ENCODE measurements at places on chromosomes 6 and 20. TPM values are rescaled to one million over a fixed set of nuclear protein-coding genes. Genes with fewer than 3 reads are reported as not detected.
A peak's percentile ranks its signal among the peaks of the same experiment; 100 is the strongest.

DNA sequence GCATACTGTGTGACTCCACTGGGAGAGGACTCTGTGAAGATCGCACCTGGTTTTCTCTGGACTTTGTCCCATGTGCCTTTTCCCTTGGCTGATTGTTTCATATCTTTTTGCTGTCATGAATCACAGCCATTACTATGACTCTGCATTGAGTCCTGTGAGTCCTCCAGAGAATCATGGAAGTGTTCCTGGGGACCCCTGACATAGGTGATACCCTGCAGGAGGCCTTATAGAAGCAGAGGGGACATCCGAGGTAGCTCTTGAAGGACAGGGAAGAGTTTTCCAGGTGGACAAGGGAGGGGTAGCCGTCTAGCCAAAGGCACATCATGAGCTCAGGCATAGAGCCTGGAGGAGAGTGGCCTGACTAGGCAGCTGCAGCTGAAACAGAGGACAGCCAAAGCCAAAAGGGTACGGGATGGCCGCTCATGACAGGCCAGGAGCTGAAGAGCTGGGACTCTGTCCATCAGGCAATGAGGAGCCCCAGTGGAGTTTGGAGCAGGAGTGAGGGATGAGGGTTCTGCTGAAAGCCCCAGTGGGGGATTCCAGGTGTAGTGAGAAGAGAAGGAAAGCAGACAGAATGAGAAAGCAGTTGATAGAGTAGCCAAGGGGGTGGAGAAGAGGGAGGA, 86.6 kb upstream of the TOX2 start:
- no peak overlapping the region for H3K4me3 ChIP-seq
- DNase-seq = no peak
- H3K4me1 ChIP-seq = no peaks in the 10 kb centered on the region
- H3K27ac ChIP-seq = no peak overlapping the region
- no peaks in the 10 kb centered on the region for H3K36me3 ChIP-seq

GRCh38 chr6:39279539-39279938, 34.7 kb downstream of the KCNK17 start:
- peaks cover under 1% of the 10 kb centered on the region for H3K27me3 ChIP-seq
- no peak for DNase-seq
- peaks cover 7% of the 10 kb centered on the region for H3K4me1 ChIP-seq
- H3K4me3 ChIP-seq = no peak overlapping the region
- peak overlapping the region; percentile 21 for H3K27ac ChIP-seq

DNA sequence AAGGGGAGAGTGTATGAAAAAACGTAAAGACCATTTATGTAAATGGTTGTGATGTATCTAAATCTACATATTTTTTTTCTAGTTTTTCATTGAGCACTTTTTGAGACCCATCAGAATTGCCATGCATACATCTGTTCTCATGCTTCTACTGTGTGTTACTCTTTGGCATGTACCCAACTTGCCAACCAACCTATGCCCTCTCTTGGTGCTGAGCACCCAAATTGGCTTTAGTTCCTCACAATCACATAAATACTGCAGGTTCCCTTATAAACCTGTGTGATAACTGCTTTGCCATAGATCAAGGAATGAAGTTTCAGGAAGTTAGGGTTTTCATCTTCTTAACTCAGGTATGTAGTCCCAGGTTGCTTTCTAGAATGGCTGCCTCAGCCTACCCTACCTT, 7.8 kb downstream of the ENPP3 start:
- H3K4me1 ChIP-seq = peaks cover 9% of the 10 kb centered on the region
- H3K36me3 ChIP-seq = no peaks in the 10 kb centered on the region
- no peak overlapping the region for H3K4me3 ChIP-seq

DNA sequence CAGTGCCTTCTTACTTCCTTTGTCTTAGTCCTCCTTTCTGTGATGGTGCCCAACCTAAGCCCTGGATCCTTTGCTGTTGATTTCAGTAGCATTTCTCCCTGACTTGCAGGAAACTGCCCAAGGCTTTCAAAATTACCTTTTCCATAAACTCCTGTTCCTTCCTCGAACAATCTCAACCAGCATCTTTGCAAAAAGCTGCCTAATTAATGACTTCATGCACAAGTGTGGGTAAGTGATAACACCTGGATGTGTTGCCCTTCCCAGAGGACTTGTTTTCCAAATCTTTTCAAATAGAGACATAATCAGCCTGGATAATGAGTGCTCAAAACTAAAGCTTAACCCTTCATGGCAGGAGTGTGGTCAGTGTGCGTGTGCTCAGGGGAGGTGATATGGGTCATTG, 118.0 kb downstream of the PCSK2 start:
- no peak overlapping the region for H3K4me3 ChIP-seq

DNA sequence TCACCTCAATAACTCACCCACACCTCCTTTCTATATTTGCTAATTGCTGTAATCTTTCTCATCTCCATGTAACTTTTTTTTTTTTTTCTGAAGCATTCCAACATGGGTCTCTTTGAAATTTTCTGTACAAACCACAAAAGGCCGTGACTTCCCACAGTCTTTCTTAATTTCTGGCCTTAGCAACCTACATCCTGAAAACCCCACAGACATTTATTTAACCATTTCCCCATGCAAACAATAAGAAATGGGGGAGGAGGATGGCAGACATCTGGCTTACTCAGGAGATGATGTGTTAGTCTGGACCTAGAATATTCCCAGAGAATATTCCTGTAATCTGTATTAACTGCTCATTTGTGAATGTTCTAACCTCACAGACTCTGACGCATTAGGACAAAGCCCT, 57.6 kb downstream of the MEP1A start:
- peaks cover 9% of the 10 kb centered on the region for H3K4me1 ChIP-seq
- no peak for DNase-seq
- H3K36me3 ChIP-seq = no peaks in the 10 kb centered on the region
- H3K4me3 ChIP-seq = no peak overlapping the region
- no peaks in the 10 kb centered on the region for H3K27me3 ChIP-seq
- no peak overlapping the region for H3K27ac ChIP-seq

GRCh38 chr6:142400495-142400894, 98.7 kb downstream of the ADGRG6 start:
- H3K4me3 ChIP-seq = no peak overlapping the region
- no peaks in the 10 kb centered on the region for H3K4me1 ChIP-seq

DNA sequence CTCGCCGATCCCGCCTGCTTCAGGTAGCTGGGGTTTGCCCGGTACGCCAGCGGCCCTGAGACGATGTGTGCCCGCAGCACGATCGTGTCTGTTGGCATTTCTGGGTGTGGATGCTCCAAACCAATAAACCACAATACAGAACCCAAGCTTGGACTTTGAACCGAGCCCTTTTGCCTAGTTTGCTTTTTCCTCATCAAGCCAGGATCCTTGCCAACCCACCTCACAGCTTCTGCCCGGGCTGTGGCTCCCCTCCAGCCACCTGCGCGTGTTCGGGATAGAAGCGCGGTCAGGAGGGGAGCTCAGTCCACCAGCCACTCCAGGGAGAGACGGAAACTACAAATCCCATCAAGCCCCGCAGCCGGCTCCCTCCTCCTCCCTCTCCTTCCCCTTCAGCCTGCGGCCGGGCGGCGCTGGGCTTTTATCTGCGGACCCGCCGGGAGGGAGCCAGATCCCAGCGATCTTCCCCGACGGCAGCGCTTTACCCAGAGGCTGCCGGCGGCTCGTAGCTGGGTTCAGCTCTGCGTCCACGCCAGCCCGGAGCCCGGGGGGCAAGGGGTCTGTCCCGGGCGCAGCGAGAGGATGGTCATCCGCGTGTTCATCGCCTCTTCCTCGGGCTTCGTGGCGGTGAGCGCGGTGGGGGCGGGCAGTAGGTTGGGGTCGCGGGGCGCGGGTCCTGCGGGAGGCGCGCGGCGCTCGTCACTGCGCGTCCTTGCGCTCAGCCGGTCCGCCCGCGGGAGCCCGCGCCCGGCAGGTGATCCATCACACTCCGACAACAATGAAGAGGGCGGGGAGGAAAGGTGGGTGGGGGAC, at the start of gene SH3BGRL2:
TSS of gene SH3BGRL2 (plus strand) at position 447 of the 810 bp plus-strand sequence. CDS start at position 580, 133 bp downstream.
- H3K4me3 ChIP-seq = peak within 1 kb of the TSS; percentile 73
- DNase-seq = peak; percentile 83
- H3K27ac ChIP-seq = peak within 1 kb of the TSS; percentile 74
- H3K4me1 ChIP-seq = peaks cover 9% of the 10 kb centered on the region
- H3K27me3 ChIP-seq = no peaks in the 10 kb centered on the region
- H3K36me3 ChIP-seq = no peaks in the 10 kb centered on the region

Gene GTSF1L
- not detected for total RNA-seq

Gene BIRC7
- total RNA-seq = 0.49 TPM
